ENCODE measurements at places on chromosomes 7 and 10.

DNA sequence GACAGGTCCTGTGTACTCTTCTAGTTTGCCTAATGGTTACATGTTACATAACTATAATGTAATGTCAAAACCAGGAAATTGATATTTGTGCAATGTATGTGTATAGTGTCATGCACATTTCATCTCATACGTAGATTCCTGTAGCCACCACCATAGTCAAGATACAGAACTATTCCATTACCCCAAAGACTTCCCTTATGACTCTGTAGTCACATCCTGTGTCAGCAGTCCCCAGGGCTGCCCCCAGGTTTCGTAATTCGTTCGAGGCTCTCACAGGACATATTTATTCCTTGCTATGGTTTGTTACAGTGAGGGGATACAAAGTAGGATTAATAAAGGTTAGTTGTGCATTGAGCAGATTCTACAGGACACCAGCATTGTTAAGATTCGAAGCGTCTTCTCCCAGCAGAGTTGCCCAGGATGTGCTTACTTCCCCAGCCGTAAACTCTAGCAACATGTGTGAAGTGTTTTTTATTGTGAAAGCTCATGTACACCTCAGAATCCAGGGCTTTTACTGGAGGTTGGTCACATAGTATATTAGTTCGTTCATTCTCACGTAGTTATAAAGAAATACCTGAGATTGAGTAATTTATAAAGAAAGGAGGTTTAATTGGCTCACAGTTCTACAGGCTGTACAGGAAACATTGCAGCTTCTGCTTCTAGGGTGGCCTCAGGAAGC, 18.6 kb downstream of the RABGEF1 start:
- DNase-seq: no peak

DNA sequence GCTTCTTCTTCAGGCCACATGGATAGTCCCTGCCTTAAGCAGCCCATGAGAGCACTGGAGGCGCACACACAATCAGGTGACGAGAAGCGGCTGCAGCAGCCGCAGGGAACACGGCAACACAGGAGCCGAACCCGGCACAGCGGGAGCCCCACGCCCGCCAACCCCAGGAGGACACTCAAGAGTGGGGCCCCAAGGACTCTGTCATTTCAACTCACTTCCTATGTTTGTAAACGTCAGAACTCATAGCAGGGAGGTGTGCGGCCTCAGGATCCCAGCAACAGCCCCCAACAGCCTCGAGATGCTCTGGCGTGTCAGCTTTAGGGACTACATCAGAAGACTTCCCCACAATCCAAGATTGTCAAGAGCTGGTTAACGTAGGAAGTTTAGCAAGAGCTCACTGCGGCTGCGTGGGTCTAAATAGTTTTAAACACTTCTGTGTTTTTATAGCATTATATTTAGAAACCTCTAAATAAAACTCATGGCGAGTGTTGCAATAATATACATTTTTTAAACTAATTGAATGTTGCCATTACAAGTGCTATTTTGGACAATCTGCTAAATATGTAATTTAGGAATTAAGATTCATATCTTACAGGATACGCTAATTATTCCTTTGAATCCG, 123.4 kb downstream of the MAD1L1 start:
- no peak for DNase-seq

- no peak for DNase-seq
Measured at GRCh38 chr7:10718768-10719167, 254.9 kb upstream of the PHF14 start.

GRCh38 chr10:46048152-46048551, 2.1 kb upstream of the MSMB start:
- no peak for DNase-seq

DNA sequence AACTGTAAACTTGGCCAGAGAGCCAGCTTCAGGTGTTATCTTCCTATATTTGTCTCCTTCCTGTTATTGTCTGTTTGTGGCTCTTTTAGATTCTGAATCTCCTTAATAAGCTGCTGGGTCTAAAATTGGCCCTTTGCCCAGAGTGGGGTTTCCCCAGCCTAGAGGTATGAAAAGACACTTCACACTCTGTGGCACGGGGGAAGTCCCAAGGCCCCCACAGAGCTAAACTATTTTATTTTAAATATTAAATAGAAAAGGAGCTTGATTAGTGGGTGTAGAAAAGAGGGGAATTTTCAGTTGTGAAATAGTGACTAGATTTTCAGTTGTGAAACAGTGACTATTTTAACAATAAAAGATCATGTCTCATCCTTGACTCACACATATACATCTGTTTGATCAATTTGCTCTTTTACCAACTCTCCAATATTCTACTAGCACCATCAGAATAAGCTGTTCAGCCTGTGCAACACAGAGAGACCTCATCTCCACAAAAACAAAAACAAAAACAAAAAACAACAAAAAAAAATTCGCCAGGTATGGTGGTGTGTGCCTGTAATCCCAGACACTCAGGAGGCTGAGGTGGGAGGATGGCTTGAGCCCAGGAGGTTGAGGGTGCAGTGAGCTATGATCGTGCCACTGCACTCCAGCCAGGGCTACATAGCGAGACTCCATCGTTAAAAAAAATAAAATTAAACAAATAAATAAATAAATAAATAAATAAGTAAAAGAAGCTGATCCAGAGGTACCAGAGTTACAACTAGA, 24.9 kb upstream of the ADO start:
- DNase-seq: peak; percentile 83

DNA sequence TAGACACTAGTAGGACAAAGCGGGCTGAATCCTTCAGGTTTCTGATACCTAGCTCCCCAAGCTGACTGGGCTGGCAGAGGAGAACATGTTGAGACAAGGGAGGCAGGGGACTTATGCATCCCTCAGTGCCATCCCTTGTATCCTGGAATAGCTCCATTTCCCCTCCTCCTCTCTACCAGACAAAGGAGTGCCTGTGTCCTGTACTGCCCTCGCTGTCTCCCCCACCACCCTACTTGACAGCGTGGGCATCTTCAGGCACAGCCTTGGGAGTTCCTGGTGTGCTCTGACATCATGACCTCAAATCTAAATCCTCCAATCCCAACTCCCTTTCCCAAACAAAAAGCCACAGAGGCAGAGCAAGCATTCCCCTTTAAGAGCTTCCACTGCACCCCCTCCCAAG, 9.0 kb downstream of the SFXN3 start:
- no peak for DNase-seq

DNA sequence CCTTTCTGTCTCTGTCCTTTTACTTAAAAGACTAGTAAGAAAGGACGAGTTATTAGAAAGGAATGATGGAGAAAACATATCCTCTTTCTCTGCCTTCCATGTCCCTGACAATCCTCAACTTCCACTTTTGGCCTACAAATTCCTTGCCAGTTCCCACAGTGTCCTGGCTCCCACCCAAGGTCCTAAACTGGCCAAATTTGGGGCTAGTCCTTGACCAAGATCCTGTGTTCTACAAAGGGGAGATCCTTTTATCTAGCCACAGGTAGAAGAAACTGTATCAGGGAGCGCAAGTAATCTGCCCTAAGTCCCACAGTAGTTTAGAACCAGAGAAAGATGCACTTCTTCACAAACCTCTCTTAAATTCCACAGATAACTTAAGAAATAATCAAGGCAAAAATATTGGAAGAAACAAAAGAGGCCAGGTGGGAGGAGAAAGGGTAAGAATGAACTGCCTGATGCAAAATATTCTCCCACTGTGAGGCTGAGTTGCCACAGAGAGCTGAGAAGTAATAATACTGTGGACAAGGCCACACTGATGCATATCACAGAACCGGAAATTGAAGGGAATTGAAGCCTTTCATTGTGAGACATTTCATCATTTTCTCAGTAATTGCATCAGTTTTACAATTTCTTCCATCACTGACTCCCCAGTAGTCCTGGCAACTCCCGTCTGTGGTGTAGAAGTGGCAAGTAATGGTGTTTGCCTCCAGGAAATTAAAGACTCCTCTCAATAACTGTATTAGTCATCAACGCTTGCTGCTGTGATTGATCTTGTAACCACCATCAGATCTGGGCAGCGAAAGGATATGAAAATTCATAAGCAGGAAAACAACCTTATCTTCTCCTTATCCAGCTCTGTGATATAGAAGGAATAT, 47.2 kb downstream of the DNAJC12 start:
- no peak for DNase-seq

GRCh38 chr7:33248671-33249070, 119.3 kb downstream of the BBS9 start:
- no peak for DNase-seq

- DNase-seq: peak; percentile 68
Measured at GRCh38 chr10:33125522-33126517, 167.8 kb upstream of the ITGB1 start.

- no peak for DNase-seq
Measured at GRCh38 chr10:20552382-20552781, 344.7 kb downstream of the NEBL start.

- no peak for DNase-seq
Measured at GRCh38 chr7:9083837-9084236, 650.4 kb downstream of the NXPH1 start.

- DNase-seq: no peak
Measured at GRCh38 chr10:10530313-10530712, 487.4 kb upstream of the CELF2 start.

- no peak for DNase-seq
Measured at GRCh38 chr7:81439591-81439990, 330.3 kb downstream of the HGF start.

GRCh38 chr7:74230446-74231231, 20.8 kb downstream of the LAT2 start:
- DNase-seq: no peak

- peak; percentile 81 for DNase-seq
Measured at GRCh38 chr10:70758757-70759514, 26.2 kb downstream of the TBATA start.

- no peak for DNase-seq
Measured at GRCh38 chr7:137475966-137476365, 132.4 kb upstream of the PTN start.

DNA sequence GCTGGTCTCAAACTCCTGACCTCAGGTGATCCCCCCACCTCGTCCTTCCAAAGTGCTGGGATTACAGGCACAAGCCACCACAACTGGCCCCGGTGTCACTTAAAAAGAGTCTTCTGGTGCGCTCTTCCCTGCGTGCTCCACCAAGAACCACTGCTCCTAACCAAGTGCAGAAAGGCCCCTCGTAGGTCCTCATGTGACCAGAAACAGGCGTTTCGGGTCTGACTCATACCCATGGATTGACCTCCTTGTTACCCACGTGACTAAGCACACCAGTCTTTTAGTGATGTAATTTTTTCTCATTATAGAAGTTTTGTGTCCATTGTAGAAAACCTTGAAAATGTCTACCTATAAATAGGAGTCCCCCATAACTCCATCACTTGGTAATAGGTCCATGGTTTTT, 13.9 kb downstream of the FKBP6 start:
- no peak for DNase-seq

- no peak for DNase-seq
Measured at GRCh38 chr10:95303535-95303934, 12.7 kb upstream of the PDLIM1 start.
